H1 (cell line): ENCODE measurements at places on chromosomes 1 and 21. TPM values are rescaled to one million over a fixed set of nuclear protein-coding genes. Genes with fewer than 3 reads are reported as not detected.

The AVPR1B gene
- polyA plus RNA-seq: 0.29 and 0.44 TPM in 2 replicates

The UMODL1 gene
- polyA plus RNA-seq: 0.02 TPM in 1 of 2 replicates, not detected in the other

The PAQR6 gene
- 11.3 and 20.2 TPM in 2 replicates for polyA plus RNA-seq

The TFF3 gene
- polyA plus RNA-seq: 4.1 and 6.7 TPM in 2 replicates
